ENCODE measurements at places on chromosomes 7 and 10.

DNA sequence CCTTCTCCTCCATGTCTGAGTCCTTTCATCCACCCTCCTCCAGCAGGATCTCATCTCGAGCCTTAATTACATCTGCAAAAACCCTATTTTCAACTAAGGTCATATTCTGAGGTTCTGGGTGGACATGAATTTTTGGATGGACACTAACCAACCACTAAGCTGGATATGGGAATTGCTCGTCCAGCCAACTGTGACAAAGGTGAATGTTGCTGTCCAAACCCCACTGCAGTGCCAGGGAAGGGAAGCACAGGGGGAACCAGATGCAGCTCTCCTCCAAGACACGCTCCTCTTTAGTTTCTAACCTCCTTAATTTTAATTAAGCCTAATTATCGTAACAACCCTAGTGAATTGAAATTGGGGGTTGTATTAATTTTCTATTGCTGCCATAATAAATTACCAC lies 65.1 kb upstream of the EBF3 start:
- no peak for DNase-seq

DNA sequence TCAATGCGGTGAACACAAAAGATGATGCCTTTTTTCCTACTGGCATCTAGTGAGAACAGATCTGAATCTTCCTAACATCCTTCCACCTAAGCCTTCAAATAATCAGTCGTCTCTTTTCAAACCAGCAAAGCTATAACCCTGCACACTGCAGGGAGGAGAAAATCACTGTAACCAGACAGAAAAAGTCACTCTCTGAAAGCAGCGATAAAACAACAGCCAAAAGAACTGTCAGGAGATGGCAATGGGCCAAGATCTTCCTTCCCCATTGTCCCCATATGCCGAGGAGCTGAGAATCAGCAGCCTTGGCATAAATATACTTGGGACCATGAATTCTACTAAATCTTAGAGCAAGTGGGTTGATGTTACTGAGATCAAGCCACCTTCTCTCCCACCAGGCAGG lies 13.1 kb downstream of the FZD9 start:
- no peak for DNase-seq

DNA sequence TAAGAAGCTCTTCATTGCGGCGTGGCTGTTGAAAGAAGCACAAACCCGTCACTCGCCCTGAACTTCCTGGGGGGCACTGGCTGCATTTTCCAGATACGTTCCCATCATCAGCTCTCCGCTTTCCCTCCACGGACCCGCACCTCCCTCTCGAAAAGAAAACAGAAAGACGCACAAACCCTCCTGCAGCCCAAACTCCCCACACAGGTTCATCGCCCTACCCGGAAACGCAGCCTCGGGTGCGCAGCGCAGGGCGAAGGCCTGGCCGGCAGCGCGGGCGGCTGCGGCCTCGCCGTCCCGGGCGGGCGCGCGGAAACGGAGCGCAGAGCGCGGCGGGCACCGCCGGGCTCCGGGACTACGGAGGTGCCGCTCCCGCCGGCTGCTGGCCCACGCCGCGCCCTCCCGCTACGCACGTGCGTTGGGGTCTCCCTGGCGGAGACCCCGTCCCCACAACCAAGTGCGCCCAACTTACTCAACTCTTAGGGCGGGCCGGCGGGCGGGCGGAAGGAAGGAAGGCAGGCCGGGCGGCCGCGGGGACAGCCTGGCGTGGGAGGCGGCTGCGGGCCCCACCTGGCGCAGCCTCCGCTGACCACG lies 822 bp downstream of the ZNF800 start:
- no peak for DNase-seq

DNA sequence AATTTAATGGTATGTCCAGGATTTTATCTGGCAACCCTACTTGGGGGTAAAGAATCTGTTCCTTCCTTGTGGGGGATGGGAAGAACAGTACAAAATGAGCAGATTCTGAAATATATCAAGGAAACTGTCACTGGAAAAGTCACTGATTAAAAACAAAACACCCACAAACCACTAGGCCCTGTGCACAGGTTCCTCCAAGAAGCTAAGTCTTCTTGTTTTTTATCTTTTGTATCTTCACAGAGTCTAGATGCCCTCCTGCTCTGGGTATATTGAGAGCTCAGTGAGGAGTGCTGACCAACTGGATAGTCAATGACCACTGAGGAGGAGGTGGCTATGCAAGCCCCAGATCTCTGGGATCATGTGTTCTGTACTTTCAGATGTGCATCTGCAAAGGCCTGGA lies 86.8 kb upstream of the ANKRD1 start:
- no peak for DNase-seq

DNA sequence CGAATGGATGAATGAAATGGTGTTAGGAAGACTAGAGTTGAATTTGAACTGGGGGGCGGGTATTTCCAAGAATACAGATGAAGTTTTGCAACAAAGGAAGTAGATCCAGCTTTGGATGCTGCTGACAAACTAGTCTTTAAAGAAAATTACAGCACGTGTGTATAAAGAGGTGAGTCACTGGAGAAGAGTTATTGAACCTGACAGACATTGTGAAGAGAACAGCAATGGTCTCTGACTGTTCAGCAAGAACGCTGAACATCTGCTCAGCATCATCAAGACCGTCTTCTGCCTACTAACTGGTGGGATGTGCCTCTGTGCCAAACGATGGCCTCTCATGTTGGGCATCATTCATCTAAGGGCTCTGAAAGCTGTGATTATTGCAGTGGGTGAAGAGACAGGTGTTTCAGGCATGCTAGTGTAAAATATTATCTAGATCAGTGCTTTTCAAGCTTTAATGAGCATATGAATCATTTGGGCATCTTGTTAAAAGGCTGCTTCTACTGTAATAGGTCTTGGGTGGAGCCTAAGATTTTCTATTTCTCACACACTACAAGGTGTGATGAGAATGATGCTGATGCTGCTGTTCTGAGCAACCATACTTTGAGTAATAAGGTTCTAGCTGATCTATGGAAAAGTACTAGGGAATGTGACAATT lies 291.3 kb downstream of the PTEN start:
- no peak for DNase-seq

DNA sequence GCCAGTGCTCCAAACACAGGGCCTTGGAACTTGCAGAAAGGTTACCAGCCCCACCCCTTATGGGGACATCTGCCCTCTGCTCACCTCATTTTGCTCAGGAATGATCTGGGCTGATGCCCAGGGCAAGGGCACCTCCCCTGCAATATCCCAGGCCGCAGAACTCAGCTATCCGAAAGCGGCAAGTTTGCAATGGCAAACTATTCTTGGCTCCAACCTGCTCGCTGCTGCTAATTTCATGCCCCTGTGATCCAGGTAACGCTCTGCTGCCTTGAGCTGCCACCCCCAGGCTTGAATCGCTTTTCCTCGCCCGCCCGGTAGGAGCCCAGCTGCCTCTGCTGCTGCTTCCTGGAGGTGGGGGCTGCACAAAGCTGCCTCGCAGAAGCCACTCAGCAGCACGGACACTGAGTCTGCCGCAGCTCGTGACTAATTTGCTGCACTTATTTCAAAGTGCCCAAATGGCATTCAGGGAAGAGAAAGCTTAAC lies 18.2 kb downstream of the SLC29A3 start:
- DNase-seq = peak; percentile 56

DNA sequence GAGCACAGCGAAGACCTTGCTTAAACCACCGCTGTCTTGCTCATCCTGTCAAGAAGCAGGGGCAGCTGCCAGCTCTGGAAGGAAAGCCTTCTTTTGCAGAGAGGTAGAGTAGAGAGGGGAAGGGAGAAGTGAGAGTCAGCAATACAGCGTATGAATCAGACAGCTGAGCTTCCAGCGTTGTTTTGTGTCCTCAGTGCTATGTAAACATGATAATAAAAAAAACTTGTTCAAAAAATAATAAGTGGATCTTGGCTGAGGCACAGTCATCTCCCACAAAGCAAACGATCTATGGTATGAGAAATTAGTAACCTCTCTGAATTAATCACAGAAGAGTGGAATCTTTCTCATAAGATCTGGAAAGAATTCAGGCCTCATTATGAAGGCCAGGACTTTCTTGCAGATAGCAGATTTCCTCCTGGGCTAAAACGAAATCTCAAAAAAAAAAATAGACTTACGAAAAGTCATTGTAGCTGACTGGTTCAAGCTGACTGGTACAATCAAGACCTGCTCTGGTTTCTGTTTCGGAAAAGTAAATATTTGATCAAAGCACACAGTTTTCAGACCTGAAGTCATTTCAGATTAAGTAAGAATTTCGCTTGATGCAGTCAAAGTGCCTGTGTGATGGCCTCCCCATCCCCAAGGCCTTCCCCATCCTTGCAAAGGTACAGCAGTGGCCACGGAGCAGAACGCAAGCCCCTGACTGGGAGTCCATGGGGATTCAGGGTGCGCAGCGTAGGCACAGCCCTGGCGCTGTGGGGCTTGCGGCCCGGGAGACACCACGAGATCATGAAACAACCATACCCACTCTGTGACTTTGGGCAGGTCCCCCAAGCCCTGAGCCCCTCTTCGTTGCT lies 29.4 kb downstream of the CHST15 start:
- DNase-seq = no peak

GRCh38 chr7:138581065-138581464 lies 120.1 kb downstream of the SVOPL start:
- no peak for DNase-seq

GRCh38 chr7:55524558-55525310 lies 47.6 kb downstream of the VOPP1 start:
- DNase-seq = no peak

DNA sequence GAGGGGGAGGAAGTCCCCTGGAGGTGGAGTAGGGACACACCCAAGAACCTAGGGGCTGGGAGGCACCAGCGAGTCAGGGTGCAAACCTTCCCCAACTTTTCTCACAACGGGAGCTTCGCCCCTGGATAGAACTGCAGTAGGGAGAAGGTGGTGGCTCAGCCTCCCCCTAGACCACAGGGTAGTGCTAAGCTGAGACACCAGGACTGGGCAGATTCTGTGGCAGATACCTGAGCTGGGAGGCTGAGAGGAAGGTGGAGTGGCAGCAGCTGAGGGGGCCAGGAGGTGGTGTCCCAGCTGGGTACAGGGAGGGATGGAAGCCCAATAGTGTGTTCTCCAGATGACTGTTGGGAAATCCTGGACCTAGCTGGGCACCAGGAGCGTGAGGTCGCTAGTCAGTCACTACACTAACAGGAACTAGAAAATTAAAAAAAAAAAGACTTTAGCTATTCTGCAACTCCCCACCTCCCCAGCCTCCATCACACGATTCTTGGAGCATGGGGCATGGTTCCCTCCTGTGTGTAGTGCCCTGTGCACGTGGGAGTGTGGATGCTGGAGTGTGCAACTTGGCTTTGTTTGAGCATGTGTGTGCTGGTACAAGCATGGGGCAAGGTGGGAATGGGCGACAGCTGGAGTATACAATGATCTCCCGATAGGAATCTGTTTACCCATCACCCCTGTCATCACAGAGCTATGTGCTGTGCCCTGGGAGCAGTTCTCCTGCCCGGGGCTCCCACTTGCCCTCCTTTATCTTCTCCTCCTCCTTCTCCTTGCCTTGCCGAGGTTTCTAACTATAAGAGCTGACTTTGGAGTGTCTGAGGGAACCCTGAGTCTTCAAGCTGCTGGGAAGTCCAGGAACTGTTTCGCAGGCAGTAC lies 8.8 kb upstream of the TRPV6 start:
- DNase-seq = no peak

DNA sequence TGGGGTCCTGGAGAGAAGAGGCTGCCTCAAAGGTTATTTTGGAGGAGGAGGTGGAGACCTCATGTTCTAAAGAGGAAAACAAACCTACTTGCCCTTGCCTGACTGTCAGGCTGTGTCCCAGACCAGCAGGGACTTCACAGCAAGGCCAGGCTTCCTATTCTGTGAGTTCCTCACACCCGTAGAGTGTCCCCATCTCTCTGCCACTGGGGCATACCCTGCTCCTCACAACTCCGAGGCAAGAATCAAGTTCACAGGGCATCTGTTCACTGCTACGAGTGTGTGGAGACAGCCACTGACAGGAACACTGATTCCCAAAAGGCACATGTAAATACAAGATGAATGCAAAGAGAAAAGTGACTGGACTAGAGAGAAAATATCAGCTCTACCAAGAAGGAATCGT lies 38.0 kb downstream of the PDE1C start:
- no peak for DNase-seq

DNA sequence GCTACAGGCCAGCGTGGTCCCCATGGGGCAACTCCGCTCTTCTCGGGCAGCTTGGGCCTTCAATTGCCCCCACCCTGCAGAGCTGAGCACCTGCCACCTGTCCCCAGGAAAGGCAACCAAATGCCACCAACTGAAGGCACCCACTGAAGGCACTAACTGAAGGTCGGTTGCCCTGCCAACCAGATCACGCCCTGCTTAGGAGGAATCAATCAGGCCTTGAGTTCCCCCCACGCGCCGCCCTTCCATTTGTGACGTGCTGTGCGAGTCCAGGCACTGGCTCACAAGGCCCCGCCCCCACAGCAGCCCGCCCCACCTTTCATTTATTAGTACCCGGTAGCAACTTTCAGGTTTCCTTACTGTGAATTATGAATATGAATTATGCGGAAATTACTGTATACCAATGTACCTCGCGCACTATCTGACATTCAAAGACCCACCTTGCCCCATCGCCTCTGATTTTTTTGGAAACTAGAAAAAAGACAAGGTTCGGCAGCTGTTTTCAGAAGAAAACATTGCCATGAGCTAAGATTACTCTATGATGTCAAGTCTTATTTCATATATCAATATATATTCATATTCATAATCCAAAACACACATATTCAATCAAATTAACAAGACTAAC lies 83.6 kb upstream of the ABI1 start:
- no peak for DNase-seq

GRCh38 chr7:16318989-16319915 lies 102.1 kb downstream of the CRPPA start:
- no peak for DNase-seq

GRCh38 chr10:48187713-48188485 lies 86.6 kb downstream of the FRMPD2 start:
- peak; percentile 12 for DNase-seq

GRCh38 chr7:86469680-86470295 lies 173.9 kb upstream of the GRM3 start:
- peak; percentile 25 for DNase-seq

GRCh38 chr7:68491523-68492358 lies 1106.5 kb upstream of the AUTS2 start:
- no peak for DNase-seq

GRCh38 chr10:92003258-92003657 lies 79.7 kb downstream of the BTAF1 start:
- no peak for DNase-seq

DNA sequence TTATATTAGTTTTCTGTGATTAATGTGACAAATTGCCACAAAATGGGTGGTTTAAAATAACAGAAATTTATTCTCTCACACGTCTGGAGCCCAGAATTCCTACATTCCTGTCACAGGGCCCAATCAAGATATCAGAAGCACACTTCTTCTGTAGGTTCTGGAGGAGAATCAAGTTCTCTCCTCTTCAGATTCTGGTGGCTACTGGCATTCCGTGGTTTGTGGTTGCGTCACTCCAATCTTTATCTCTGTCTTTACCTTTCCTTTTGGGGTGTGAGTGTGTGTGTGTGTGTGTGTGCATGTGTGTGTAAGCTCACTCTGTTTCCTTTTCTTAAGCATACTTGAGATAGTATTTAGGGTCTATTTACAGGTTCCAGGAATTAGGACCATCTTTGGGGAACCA lies 115.5 kb upstream of the DKK1 start:
- no peak for DNase-seq

All from kidney epithelial cell (primary cell).